Mucosa of gallbladder (tissue), 1 donor: ENCODE measurements at places on chromosomes 6 and 20. TPM values are rescaled to one million over a fixed set of nuclear protein-coding genes. Genes with fewer than 3 reads are reported as not detected.

CARMIL1 gene
- total RNA-seq: 38.6 TPM

BMP6 gene
- 7.3 TPM for total RNA-seq

ZFP57 gene
- 0.12 TPM for total RNA-seq

TCFL5 gene
- total RNA-seq: 8.2 TPM

OPRM1 gene
- not detected for total RNA-seq

GRCh38 chr6:81683912-81684311 lies 68.6 kb downstream of the TENT5A start:
- DNase-seq: no peak

GRCh38 chr6:134245706-134246105 lies 72.2 kb downstream of the SGK1 start:
- no peak for DNase-seq

DNA sequence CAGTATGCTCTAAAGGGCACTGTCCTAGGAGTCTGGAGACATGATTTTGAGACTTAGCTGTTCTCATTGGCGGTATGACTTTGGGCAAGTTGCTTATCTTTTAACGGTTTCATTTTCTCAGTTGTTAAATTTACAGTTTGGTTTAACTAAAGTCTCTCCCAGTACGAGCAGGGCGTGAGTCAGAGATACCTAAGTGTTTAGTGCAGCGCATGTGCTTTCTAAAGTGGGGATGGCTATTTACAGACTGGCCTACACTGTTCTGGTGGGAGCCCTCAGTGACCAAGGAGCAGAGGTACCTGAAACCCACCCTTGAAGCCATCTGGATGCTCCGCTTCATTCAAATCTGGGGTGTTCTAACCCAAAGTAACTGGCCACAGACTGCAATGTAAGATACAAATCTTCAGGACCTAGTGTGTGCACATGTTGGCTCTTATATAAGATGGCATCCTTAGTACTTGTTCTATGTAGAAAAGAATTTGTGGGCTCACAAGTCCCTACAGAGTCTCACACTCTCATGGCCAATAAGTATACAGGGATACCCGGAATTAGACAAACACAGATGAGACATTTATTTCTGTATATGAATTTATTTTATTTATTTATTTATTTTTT lies 10.7 kb downstream of the MSH5 start:
- DNase-seq: no peak

DNA sequence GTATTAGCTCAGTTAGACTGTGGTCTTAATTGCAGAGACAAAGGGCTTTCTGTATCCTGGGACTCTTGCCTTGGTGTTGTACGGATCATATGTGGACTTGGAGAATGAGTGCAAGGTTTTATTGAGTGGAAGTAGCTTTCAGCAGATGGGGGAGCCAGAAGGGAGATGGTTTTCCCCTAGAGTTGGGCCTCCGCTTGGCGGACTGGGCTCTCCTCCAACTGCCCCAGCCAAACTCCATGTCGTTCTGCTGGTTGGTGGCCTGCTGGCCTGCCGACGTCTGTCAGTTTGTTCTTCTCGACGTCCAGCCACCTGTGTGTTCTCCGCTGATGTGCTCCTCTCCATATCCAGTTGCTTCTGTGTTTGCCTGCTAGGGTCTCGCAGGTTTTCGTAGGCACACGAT lies 189.5 kb upstream of the FLRT3 start:
- DNase-seq: no peak

- peak; percentile 19 for DNase-seq
Measured at GRCh38 chr20:63102721-63103375, 96.1 kb upstream of the BHLHE23 start.

DNA sequence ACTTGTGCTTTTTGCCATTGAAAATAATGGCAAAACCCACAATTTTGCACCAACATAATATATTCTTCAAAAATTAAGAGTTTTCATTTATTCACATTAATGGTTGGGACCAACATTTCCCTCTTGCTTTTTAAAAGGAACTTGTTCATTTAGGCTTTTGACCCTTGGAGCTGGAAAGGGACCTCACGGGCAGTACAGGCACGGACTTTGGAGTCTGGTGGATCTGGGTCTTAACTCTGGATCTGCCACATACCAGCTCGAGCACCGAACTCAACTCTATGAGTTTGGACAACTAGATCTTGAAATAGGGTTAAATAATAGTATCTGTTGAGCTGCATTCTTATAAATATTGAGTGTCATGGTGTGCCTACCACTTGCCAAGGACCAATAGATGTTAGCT lies 37.2 kb downstream of the AFDN start:
- no peak for DNase-seq

GRCh38 chr6:55088902-55089301 lies 85.4 kb upstream of the HCRTR2 start:
- DNase-seq: no peak

DNA sequence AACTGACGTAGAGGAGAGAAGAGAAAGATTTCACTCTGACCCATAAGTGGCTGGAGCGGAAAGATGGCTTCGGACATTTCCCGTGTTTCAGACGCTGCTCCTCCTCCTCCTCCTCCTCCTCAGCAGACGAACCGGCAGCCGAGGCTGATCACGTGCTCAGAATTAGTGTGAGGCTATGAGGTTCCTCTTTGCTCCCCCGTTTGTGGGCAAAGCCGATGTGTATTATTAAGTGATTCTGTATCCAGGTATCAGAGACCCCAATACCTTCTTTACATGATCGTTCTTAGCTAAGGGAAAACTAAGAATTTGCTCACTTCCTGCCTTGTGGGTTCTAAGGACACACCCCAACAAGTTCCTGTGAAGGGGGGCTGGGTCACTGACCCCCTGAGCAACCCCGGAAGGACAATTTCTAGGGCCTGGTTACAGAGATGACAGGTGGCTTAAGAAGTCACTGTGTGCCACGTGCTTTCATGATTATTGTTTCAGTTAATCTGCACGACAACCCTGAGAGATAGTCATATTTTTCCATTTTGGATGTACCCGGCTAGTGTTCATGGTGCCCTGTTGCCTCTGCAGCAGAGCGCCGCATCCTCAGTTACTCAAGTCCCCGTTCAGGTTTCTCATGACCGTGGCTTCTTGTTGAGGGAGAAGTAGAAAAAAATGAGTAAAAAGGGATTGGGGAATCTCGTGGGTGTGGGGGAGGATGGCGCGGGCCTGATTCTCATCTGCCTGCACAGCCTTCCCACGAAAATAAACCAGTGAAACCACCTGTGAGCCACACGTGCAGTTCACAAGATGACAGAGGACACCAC lies 671.8 kb downstream of the QKI start:
- DNase-seq: no peak
